Camera-type eye (tissue), 1 donor: ENCODE measurements at places on chromosomes 5 and 9. TPM values are rescaled to one million over a fixed set of nuclear protein-coding genes. Genes with fewer than 3 reads are reported as not detected.

The CCDC127 gene
- total RNA-seq = 8.2 TPM

The PROP1 gene
- total RNA-seq = not detected

The SLC6A19 gene
- 0.27 TPM for total RNA-seq

The BARX1 gene
- not detected for total RNA-seq
